ENCODE measurements at places on chromosomes 7 and 10.

DNA sequence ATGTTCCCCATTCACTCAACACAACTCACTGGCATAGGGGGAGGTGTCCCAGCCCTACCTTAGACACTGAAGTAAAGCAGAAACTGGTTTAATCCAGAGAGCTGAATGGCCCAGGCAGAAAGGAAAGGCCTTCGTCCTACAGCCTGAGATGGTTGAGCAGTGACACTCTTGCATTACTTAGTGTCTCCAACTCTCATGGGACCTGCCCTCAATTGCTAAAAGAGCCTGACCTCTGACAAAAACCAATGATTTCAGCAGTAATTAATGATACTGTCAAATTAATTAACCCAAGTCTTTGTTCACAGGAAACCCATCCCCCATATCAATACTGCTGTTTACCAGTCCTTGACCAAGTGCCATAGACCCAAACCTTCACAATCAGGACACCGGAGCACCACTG, 48.6 kb downstream of the ICA1 start:
- no peak for DNase-seq

GRCh38 chr10:45063591-45064231, 63.0 kb downstream of the ZNF22 start:
- DNase-seq = no peak

DNA sequence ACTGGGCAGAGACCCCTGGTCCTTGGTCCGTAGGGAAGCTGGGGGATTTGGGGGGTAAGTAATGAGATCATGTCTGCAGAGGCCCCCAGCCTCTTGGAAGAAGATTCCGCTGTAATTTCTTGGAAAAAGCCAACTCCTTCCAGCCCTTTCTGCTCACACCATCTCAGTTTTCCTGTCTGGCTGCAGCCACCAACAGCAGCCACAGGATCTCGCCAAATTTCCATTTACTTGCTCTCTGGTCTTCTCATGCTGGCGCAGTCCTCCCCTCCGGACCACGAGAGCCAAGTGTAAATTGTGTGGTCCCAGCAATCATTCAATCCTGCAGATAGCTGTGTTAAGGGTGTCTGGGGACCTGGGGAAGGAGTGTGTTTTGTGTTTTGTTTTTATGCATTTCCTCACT, 49.6 kb downstream of the ASB13 start:
- DNase-seq = no peak

- no peak for DNase-seq
These were observed 8.4 kb downstream of the TCF7L2 start for GRCh38 chr10:112958275-112958995.

GRCh38 chr10:2623675-2624274, 443.6 kb upstream of the PFKP start:
- DNase-seq = no peak

DNA sequence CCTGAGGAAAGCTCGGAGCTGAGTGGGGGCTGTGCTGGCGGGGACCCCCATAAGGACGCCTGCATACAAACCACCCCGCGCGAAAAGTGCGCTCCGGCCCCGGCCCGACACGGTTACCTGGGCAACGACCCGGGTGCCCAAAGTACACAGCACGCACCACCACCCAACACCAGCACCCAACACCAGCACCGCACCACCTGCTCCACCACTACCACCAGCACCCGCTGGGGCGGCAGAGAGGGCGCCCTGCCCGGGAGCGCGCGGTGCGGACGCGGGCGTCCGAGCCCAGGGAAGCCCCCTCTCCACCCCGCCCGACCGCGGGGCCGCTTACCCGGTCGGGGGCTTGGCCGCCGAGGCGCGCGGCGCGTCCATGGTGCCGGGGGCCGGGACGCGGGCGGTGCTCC, 345 bp downstream of the COBL start:
- DNase-seq = no peak

- DNase-seq = no peak
These were observed 145.1 kb upstream of the GPR26 start for GRCh38 chr10:123521076-123521475.

DNA sequence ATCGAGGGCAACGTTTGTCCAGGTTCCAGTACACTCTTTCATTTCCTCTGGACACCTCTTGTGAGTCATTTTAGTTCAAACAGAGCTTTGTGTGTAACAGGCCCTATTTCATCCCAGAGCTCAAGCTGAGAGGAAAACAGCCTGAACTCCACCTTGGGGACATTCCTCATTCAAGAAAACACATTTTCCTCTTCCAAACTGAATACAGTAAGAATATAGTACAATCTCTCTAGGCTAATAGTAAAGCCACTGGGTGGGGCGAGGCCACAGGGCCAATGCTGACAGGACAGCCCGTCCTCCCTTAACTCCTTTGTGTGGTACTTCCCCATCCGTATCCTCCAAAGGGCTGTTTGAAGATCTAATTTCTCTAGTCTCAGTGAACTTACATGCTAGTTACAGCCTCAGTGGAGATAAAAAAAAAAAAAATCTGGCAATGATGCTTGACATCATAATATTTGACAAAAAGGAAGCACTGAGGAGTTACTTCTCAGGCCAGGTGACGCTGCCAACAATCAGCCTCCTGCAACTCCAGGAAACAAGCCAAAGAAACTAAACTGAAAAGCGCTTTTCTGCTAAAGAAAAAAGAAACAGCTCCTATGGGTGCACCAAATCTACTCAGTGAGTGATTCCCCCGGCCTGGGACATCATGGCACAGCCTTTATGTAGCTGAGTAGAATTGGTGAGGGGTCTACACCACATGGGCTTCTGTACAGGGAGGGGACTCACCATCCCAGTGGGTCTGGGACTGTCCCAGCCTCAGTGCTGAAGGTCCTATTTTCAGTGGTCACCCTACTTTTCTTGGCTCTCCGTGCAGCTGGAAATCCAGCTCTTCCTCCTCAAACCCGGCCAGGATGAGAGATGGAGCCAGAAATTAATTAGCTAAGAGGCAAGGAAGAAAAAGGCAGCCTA, 238.2 kb upstream of the NEBL start:
- DNase-seq = no peak

- DNase-seq = no peak
These were observed 41.5 kb upstream of the PPP3CB start for GRCh38 chr10:73537288-73537687.

DNA sequence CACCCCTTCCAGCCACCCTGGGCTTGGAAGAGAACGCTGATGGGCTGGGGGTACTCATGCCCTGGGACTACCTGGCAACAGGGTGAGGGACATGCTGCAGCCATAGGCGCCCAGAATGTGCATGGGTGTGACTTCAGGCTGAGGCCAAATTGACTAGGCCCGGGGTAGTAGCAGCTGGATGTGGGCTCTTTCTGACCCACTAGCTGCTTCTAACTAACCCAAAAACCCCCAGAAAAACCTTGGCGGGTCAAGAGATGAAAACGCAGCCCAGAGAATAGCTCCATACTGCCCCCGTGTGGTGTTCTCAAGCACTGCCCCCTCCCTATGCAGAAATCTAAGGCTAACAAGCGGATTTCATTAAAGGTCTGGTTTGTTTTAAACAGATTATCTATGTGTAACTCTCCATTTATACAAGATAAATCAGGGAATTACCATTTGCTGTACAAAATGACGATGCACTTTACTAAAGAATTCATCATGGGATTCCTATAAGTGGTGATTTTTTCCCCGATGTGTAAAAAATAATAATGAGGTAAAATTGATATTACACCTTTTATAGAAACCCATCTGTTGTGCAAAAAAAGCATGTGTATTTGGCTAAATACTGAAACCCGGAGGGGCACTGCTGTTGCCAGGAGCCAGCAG, 4.2 kb downstream of the SMARCD3 start:
- DNase-seq = no peak

GRCh38 chr7:136947347-136947746, 78.9 kb downstream of the CHRM2 start:
- no peak for DNase-seq

DNA sequence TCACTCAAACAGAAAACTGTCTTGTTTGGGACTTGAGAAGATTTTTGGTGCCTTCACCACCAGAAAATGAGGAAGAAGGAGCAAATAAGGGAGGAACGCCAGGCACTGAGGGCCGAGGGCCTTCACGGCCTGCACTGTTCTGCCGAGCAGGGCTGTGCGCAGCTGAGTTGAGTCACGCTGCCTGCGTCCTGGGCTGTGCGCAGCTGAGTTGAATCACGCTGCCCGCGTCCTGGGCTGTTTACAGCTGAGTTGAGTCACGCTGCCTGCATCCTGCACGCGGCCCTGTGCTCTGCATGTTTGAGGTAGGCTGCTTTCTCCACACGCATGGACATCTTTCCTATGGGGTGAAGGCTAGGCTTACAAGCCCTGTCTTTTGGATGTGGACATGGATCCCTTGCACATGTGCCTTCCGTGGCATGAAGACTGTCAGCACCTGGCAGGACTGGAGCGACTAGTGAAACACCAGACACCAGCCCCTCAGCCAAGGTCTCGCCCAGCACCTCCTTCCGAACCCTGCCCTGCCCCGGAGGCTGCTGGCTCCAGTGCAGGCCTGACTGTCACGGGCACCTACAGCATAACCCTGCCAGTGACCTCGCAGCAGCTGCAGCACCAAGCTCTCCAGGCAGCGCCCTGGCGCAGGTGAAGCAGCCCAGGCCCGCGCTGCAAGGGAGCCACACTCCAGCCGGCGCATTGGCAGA, 96.7 kb downstream of the HTR5A start:
- no peak for DNase-seq

DNA sequence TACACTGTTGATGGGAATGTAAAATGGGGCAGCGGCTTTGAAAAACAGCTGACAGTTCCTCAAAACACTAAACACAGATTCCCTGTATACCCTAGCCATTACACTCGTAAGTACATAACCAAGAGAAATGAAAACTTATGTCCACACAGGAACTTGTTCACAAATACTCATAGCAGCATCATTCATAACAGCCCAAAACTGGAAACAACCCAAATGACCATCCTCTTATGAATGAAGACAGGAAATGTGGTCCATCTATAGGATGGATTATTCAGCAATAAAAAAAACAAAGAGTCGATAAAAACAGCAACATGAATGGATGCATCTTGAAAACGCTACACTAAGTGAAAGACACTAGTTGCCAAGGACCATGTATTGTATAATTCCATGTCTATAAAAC, 23.7 kb downstream of the NMT2 start:
- no peak for DNase-seq

GRCh38 chr7:19775578-19775977, 2.2 kb upstream of the TMEM196 start:
- no peak for DNase-seq
